H9 (cell line): ENCODE measurements at places on chromosomes 3 and 15.

GRCh38 chr3:143590660-143591059 lies 257.6 kb downstream of the SLC9A9 start:
- DNase-seq, result no peak

- no peak for DNase-seq
Observed at GRCh38 chr3:30438126-30438525, 168.3 kb upstream of the TGFBR2 start.

DNA sequence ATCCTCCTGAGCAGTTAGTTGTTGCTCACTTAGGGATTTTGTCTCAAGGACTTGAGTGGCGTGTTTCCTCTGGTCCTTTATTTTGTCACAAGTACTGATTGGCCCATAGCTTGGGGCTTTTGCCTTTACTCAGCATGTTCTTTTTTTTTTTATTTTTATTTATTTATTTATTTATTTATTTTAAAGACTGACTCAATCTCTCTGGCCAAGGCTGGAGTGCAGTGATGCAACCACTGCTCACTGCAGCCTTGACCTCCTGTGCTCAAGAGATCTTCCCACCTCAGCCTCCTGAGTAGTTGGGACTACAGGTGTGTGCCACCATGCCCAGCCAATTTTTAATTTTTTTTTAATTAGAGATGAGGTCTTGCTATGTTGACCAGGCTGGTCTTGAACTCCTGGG lies 223.9 kb upstream of the TPM1 start:
- no peak for DNase-seq

DNA sequence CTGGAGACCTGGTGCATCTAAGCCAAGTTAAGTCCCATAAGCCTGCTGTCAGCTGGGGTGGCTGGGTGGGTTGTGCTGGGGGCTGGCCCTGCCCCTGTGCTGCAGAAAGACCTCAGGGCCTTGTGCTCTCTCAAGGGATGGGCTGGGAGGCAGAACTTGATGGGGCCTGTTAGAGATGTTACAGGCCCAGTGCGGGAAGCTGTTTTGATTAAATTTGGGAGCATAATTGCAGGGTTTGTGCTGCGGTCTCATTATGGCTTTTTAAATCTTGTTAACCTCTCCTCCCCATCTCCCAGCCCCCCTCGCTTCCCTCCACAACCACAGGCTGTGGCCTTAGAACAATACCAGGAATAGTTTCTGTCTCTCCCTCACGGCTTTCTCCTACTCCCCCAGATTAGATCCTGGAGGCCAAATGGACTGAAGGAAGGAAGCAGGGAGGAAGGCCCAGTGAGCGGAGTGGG lies 87.6 kb upstream of the TLE3 start:
- no peak for DNase-seq

GRCh38 chr15:84824260-84825007 lies 7.3 kb downstream of the ALPK3 start:
- DNase-seq, result no peak

DNA sequence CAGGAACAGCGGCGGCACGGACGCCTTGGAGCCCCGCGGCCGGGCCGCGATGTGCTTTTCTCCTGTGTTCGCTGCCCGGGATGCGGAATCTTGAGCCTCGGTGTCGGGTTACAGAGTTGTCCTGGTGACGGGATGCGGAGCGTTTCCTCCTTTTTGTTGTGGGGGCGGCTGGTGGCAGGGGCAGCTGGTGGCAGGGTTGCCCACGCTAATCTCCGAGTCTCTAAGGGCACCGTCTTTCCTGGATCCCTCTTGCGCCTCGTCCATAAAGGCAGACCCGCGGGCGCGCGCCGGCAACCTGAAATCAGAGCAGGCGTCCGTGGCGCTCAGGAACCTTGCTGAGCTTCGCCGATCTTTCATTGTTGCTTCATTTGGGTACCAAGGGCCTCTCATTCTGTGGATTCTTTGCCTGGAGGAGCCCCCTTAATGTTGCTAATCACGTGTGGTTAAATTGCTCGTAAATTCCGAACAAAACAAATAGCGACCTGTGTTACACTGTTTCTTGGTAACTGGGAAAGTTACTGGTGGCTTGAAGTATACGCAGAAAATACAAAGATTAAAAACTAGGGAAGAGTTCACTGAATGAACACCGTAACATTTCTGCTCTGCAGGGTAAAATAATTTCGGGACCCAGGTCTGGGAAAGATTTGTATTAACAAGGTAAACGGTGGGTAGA lies 844 bp upstream of the PFN2 start:
- DNase-seq, result peak; percentile 86

DNA sequence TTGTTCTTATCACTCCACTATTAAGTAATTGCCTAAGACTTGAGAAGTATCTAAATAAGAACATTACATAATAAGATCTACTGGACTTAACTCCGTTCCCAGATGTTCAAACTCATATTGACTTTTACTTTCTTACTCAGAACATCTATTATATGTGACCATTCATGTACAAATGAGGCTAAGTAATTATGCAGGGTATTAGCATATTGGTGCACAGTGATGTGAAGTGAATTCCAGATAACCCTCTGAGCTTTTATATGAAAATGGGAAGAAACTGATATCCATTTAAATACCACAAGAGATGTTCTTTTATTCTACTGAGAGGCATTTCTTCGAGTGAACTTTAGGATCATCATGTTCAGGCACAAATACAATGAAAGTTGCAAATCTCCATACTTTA lies 135.7 kb downstream of the ZPLD1 start:
- DNase-seq, result no peak

DNA sequence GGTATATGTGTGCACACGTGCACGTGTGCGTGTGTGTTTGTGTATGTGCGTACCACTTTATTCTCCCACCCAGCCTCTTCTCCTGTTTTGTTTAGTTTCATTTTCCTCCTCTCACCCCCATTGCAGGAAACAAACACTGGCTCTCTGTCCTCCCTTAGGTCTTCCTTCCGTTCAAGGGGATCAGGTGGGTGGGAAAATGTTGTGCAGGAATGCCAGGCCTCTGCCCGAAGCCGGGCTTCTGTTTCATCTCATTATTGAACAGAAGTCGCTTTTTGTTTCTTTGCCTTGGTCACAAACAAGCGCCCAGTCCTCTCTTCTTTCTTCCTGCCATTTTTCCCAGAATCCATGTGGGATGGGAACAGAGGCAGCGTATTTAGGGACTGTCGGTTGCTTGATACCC lies 69.6 kb downstream of the IGF1R start:
- no peak for DNase-seq

DNA sequence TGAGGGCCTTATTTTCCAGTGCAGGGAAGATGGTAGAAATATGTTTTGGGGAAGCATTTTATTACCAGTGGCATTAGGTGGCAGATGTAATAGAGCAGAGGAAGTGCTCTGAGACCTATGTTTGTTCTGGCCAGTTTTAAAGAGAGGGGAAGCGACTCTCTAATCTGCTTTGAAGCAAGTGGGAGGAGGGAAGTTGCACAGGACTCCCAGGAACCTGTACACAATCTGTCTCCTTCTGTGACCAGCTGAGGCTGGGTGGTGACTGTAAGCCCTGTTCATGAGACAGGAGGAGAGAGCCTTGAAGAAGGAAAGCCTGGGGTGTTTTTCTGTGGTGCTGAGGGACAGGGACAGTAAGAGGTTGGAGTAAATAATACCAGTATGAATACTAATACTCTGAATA lies 60.5 kb downstream of the LPP start:
- DNase-seq, result no peak

GRCh38 chr15:46408312-46408711 lies 773.5 kb downstream of the SQOR start:
- DNase-seq, result no peak

GRCh38 chr15:99502182-99502581 lies 63.6 kb upstream of the MEF2A start:
- no peak for DNase-seq

- peak; percentile 86 for DNase-seq
Observed at GRCh38 chr15:59917504-59918157, 86.5 kb upstream of the FOXB1 start.

DNA sequence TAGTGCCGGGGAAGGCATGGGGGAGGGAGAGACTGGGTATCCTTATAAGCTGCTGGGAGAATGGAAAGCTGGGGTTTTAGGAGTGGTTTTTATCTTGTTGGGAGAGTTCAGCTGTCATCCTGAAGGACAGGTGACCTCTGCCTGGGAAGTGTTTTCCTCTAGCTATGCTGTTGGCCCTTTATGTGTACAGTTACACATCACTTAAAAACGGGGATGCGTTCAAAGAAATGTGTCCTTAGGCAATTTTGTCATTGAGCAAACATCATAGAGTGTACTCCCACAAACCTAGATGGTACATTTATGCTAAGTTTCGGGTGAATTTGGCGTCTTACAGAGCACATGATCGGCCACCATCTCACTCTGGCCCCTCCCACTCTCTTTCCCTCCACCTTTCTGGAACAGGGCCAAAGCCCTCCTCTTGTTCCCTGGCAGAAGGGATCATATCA lies 164.3 kb upstream of the NUDT16 start:
- DNase-seq, result no peak

- DNase-seq, result no peak
Observed at GRCh38 chr15:85559530-85559929, 179.1 kb downstream of the AKAP13 start.

GRCh38 chr15:82966671-82967071 lies 14.2 kb upstream of the HOMER2 start:
- DNase-seq, result no peak
